Activated CD4-positive, alpha-beta T cell treated with anti-CD3 and anti-CD28 coated beads for 48 hours (primary cell): ENCODE measurements at places on chromosomes 1 and 21.
A peak's percentile ranks its signal among the peaks of the same experiment; 100 is the strongest.

DNA sequence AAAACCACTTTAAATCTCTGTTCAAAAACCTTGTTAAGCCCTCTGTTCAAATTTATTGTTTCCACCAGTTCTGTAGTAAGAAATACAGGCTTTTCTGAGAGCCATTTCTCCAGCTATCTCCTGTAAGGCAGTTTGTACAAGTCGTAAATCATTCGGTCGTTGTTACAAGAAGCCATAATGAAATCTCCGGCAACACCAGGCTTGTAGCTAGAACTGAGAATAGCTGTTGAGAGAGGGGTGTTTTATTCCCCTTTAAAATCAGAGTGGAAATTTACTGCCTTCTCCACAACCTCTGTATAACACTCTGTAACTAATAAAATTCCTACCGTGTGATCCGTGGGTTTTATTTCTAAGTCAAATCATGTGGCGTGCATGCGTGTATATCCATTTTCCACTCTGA lies 335.8 kb upstream of the KAZN start:
- DNase-seq: no peak

DNA sequence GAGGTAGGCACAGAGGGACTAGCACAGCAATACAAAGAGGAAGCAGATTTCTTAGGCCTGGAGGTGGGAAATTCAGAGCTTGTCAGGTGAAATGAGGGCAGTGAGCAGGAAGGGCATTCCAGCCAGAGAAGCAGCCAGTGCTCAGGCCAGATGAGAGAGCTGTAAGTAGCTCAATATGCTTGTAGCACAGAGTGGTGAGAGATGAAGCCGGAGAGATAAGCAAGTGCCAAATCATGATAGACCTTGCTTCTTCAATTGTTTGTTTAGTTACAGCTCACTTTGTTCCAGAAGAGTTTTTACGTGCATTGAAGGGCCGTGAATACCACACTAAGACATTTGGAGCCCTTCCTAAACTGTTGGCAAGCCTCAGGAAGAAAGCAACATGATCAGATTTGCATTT lies 42.0 kb upstream of the ADAMTS1 start:
- DNase-seq: no peak

GRCh38 chr21:37783016-37783415 lies 133.2 kb downstream of the KCNJ6 start:
- DNase-seq: no peak

GRCh38 chr1:195799016-195799415 lies 809.2 kb downstream of the KCNT2 start:
- no peak for DNase-seq

DNA sequence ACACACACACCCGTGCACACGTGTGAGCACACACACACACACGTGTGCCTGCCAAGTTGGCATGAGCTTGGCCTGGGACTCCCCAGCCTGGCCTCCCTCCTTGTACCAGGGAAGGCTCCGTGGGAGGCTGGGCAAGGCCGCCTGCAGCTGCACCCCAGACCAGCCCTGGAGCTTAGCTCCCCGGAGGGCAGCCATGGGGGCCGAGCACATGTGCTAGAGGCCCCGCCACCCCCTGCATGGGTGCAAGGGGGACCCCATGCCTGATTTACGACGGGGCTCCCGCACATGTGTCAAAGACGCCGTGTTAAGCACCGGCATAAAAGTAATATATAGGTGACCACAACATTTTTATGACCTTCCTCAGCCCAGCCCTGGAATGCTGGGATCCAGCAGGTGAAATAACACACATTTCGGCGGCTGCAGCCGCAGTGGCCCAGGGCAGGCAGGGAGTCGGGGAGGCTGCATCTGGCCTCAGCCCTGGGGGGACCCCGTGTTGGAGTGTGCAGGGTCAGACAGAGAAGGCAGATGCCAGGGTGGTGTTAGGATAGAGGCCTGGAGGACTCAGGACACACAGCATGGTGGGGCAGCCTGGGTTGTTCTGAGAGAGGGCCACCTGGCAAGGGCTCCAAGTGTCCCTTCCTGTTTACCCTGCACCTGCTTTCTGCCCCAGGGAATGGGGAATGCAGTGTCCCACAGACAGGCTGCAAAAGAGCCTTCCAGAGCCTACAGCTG lies 56.3 kb downstream of the WNT9A start:
- DNase-seq: no peak

DNA sequence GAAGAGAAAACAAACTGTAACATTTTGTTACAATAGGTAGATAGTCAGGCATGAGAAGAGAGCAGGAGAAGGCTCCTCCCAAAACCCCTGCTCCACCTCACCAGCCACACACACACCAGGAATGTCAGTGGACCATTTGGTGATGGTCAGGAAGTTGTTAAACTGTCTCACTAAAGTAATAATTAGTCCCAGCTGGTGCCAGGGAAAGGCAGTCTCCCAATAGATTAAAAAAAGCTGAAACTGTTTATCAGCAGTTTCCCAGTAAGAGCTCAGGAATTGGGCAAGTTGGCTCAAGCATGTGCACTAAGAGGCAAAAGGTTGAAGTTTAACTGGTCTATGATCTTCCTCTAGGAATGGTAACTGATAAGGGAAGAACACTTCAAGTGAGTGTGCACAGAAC lies 249.6 kb downstream of the COL11A1 start:
- no peak for DNase-seq

GRCh38 chr1:186984959-186985358 lies 156.2 kb downstream of the PLA2G4A start:
- no peak for DNase-seq

DNA sequence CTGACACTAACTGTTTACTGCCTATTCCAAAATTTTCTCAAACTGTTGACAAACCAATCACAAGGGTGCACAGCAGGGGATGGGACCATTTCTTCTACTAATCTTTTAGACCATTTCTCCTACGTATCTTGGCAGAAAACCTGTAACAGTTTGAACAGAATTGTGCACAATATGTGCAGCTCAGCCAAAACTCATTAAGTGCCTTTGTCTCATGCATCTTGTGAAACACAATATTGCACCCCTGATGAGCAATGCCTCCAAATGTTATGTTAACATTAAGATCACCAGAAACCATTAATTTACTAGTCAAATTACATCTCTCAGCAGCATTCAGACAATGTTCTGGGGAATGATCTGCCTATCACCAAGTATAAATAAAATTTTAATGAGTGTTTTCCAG lies 247.5 kb downstream of the NRIP1 start:
- DNase-seq: no peak

GRCh38 chr1:185170291-185170848 lies 13.4 kb downstream of the SWT1 start:
- DNase-seq: peak; percentile 40

DNA sequence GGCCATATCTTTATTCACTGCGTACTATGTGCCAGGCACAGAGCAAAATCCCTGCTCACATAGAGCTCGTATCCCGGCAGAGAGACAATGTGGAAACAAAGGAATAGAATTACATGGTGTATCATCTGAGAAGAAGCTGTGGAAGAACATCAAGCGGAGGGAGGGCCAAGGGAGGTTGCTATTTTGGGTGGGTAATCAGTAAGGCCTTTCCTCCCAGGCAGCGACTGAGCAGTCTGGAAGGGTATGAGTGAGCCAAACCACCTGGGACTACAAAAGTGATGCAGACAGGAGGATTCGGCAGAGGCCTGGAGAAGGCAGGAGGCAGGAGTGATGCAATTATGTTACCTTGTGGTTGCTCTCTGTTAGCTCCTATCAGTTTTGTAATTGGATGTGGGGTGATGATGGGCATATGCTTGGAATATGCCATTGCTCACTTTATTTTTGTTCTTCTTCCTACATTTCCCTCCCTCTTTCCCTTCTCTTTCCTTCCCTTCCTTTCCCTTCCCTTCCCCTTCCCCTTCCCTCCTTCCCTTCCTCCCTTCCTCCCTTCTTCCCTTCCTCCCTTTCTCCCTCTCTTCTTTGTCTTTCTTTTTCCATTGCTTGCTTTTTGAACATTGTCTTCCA lies 172.9 kb downstream of the DISC1 start:
- DNase-seq: peak; percentile 4

DNA sequence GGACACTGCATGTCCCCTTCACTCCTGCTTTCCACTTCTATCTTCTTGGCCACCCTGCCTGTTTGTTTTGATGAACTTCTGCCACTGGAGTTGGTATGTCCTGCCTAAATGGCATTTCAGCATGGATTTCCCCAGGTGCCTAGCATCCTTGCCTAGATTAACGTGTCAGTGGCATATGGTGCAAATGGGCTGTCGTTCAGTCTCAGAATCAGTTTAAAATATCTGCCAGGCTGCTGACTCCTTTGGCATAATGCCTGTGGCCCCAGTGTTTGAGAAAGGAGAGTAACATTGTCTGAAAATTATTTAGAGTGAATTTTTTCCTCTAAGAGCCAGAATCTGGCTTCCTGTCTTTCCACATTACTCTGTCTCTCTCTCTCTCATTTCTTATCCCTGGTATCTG lies 64.9 kb upstream of the BARHL2 start:
- no peak for DNase-seq

- no peak for DNase-seq
Measured at GRCh38 chr1:200934676-200935245, 40.1 kb downstream of the INAVA start.

DNA sequence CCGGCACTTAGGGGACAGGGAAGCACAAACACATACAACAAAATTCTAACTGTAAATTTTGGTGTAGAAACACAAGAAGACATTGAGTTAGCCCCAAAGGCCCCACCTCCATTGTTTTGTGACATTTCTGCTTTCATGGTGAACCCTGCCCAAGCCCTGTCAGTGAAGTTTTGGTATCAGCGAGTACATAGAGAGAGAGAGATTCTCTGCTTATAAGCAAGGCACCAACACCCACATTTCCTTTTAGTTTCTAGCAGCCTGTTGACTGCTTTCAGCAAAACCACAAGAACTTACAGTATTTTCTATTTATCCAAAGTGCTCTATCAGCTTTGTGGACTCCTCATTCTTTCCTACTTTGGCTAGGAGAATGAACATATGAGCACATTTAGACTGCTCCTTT lies 24.0 kb downstream of the ZNF124 start:
- no peak for DNase-seq

DNA sequence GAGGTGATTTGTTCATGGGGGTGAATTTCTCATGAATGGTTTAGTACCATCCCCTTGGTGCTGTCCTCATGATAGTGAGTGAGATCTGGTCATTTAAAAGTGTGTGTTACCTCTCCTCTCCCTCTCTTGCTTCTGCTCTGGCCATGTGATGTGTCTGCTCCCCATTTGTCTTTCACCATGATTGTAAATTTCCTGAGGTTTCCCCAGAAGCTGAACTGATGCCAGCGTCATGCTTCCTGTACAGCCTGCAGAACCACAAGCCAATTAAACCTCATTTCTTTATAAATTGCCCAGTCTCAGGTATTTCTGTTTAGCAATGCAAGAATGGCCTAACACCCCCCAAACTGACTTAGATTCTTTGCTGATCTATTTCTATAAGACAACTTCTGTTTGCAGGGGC lies 249.4 kb upstream of the B3GALT2 start:
- DNase-seq: no peak

DNA sequence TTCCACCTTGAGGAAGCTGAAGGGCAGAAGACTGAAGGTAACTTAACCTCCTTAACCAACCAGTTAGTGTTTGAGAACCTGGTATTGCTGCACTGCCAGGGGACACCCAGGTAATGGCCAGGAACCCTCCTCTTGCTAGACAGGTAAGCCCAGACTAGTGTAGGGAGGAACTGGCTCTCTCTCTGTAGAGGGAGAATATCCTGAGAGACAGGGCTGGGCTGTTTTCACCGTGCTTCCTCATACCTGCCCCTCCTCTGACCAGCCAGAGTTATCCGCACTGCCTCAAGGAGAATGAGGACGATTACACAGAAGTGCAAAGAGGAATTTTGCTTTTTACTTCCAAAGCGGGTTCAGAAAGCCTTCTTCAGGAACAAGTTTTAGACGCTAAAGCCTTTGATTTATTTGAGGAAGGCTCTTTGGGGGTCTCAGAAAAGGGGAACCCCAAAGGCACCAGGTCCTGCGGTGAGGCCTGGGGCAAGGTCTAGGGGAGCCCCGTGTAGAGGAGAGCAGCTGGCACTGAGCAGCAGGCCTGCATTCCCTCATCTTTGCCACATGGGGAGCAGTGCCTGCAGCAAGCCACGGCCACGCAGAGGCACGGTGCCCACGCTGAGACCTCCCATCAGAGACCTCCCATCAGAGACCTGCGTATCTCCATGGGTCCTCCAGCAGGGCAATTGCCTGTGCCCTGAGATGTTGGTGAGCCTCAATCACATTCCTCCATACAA lies 13.5 kb downstream of the GNG4 start:
- DNase-seq: no peak

DNA sequence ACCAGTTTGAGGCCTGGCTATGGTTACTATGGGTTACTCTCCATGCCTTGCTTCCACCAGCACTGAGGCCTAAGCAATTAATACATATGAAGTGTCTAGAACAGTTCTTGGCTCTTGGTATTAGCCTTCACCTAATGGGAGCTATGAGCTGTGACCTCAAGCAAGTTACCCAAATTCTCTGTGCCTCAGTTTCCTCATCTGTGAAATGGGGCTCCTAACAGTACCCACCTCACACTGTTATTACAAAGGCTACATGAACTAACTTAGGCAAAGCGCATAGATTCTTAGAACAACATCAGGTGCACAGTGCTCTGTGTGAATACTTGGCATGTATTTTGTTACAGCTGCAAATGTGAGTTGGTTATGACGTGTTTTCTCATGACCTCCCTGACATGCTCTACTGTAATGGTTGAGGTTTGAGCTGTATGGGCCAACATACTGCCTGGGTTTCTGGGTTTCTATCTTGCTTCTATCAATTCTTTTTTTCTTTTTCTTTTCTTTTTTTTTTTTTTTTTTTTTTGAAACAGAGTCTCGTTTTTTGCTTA lies 26.5 kb downstream of the CDCP2 start:
- DNase-seq: no peak

DNA sequence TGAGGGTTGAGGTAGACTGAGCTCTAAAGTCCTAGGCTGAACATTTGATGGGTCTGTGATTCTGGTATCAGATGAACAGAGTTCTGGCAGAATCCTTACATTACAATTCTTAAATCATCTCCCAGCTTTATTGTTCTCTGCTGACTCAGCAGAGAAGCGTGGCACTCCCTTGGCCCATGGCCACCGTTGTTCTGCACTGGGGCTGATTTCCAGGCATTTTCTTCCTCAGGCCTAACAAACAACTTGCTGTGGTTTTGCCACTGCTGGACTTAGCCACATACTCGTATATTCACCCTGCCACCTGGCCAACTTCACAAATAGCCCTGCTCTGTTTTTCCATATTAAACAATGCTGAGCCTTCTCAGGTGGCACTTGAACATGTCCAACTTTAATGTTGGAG lies 223.2 kb downstream of the TNR start:
- no peak for DNase-seq

DNA sequence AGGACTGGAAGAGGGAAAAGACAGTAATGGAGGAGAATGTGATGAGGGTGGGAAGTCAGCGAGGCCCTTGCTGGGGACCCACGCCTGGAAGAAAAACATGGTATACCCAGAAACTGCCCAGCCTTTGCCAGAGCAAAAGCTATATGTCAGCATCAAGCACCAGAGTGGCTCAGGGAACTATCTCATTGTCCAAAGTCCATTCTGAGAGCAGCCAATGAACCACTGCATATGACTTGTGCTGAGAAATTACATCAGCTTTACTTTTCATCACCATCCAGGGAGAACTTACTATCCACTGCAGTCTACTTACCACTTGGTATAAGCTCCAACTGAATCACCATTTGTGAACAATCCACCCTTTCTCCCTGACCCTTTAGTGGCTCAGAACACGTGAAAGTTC lies 148.1 kb downstream of the TTLL7 start:
- no peak for DNase-seq
